ENCODE measurements at places on chromosomes 1 and 21. TPM values are rescaled to one million over a fixed set of nuclear protein-coding genes. Genes with fewer than 3 reads are reported as not detected.

- H3K4me3 ChIP-seq: no peak overlapping the region
- no peak overlapping the region for H3K27ac ChIP-seq
- H3K36me3 ChIP-seq: no peaks in the 10 kb centered on the region
- peaks cover 19% of the 10 kb centered on the region for H3K27me3 ChIP-seq
- H3K4me1 ChIP-seq: peaks cover 29% of the 10 kb centered on the region
Measured at GRCh38 chr1:32874860-32875752, 4.4 kb upstream of the FNDC5 start.

GRCh38 chr1:233327651-233328141 is at the start of gene MAP3K21:
Gene MAP3K21, plus strand, starts transcription at chr1:233327724. Its CDS starts 305 bp downstream, at chr1:233328029.
- H3K27ac ChIP-seq: no peak within 1 kb of the TSS
- H3K4me3 ChIP-seq: peak within 1 kb of the TSS; percentile 61
- H3K4me1 ChIP-seq: no peaks in the 10 kb centered on the region
- H3K27me3 ChIP-seq: peaks cover 6% of the 10 kb centered on the region

FAM167B gene
- 1.2 TPM for total RNA-seq

- no peaks in the 10 kb centered on the region for H3K27me3 ChIP-seq
- DNase-seq: peak; percentile 28
- peaks cover 5% of the 10 kb centered on the region for H3K36me3 ChIP-seq
Measured at GRCh38 chr21:41953831-41954653, at the start of gene C2CD2. Gene C2CD2, minus strand, starts transcription at chr21:41954018. Its CDS starts 370 bp downstream, at chr21:41953648.

DNA sequence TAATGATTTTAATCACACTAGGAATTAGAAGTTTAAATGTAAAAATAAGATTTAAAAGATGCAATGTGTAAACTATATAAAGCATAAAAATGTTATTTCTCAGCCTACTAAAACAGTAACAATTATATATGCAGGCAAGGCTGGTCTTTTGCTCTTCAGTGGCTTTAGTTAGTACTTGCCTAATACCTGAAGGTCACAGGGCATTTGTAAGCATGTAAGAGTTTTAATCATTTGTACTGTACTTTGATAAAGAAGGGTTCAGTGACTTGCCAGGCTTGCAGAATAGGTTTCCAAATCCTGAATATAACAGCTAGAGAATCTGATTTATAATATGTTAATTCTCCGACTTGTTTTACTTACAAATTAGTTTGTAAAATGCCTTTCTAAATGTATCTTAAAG is 256.5 kb downstream of the GPR52 start:
- no peak overlapping the region for H3K27ac ChIP-seq
- H3K4me3 ChIP-seq: no peak overlapping the region
- H3K36me3 ChIP-seq: no peaks in the 10 kb centered on the region
- no peaks in the 10 kb centered on the region for H3K4me1 ChIP-seq

OR2AK2 gene
- not detected for total RNA-seq

GRCh38 chr1:15851210-15852035 is 3.9 kb downstream of the SPEN start:
- peak overlapping the region; percentile 24 for H3K27ac ChIP-seq
- H3K27me3 ChIP-seq: peaks cover 3% of the 10 kb centered on the region
- no peak for DNase-seq
- peak overlapping the region; percentile 19 for H3K4me3 ChIP-seq
- H3K36me3 ChIP-seq: peaks cover 7% of the 10 kb centered on the region

DNA sequence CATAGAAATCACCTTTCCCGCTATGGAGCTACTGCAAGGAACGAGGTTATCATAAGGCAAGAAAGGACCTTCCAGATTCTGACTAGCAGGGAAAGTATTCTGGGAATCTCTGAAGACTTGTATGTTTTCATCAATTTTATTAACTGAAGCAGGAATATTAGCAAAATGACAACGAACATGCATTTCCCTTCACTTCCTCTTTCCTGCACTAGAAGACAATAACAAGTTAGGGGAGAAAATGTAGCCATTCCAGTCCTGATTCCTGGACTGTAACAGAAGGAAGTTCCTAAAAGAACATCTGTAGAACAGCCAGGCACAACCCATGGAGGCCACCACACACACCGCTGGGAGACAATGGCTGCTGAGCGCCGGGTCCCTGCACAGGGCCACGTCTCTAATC is 106.8 kb downstream of the RAVER2 start:
- H3K4me3 ChIP-seq: no peak overlapping the region
- no peaks in the 10 kb centered on the region for H3K4me1 ChIP-seq
- no peak for DNase-seq
- H3K27ac ChIP-seq: no peak overlapping the region
- no peaks in the 10 kb centered on the region for H3K27me3 ChIP-seq

DNA sequence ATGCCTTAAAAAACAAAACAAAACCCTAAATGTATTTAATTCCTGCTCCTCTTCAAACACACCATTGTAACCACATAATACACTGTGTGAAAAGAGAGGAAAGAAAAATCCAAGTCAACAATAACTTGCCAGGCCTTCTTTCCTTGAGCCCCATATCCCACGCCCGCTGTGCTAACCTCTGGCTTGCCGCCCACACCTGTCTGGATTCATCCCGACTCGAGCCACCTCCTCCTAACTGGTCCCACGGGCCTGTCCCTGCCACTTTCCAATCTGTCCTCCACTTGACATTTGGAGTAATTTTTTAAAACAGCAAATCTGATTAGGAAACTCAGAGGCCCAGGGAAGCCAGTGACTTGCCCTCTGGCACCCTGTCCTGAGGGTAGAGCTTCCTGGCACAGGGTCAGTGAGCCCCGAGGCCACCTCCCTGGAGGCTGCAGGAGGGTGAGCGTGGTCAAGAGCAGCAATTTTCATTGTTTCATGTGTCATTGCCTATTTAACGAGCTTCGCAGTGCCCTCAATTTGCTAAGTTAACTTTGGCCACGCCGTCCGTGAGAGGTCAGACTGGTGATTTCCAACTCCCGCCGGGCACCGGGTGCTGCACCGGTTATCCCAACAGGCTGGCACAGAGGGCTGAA is 54.1 kb downstream of the B3GALT5 start:
- H3K27me3 ChIP-seq: peaks cover 34% of the 10 kb centered on the region
- peaks cover 11% of the 10 kb centered on the region for H3K36me3 ChIP-seq
- DNase-seq: no peak
- H3K27ac ChIP-seq: no peak overlapping the region
- H3K4me1 ChIP-seq: 0 out of 2 replicates have a peak, but pooled peaks cover 6% of the 10 kb centered on the region
- no peak overlapping the region for H3K4me3 ChIP-seq

DNA sequence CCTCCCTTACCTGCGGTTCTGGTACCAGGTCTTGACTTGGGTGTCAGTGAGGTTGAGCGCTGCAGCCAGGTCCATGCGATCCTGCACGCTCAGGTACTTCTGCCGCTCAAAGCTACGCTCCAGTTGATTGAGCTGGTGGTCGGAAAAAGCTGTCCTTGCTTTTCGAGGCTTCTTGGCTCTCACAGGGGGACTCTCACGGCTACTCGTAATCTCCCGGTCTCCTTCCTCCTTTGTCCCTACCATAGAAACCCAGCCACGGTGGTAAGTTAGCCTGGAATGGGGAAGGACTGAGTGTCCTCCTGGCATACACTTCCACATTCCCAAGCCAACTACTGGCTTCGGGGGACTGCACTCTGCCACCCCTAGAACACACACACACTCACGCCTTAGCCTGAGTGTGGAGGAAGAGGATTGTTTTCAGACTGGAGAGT is 2.6 kb downstream of the BARHL2 start:
- H3K4me3 ChIP-seq: no peak overlapping the region
- peaks cover 72% of the 10 kb centered on the region for H3K27me3 ChIP-seq
- peaks cover 11% of the 10 kb centered on the region for H3K36me3 ChIP-seq
- H3K27ac ChIP-seq: no peak overlapping the region
- DNase-seq: no peak

DNA sequence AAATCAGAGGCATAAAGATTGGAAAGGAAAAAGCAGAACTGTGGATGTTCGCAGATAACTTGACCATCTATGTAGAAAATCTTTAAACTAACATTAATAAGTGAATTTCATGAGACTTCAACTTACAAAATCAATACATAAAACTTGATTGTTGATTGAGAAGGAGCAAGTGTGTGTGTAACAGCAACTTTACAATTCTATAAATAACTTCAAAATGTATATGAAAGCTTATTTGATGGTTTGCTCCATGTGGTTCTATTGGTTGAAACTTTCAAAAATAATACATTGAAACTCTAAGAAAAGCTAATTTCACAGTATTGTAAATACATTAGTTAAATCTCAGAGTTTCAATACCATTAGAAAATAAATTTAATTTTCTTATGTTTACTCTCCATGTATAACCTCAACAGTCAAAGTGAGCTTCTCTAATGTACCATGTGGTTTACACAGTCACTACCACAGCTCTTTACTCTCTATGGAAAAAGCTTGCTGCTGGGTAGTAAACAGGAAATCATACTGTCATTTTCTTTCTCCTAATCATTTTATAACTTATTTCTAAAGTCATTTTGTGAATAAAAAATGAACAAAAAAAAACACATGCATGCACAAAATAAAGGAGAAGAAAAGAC is 12.0 kb downstream of the AKT3 start:
- no peaks in the 10 kb centered on the region for H3K27me3 ChIP-seq
- H3K27ac ChIP-seq: no peak overlapping the region
- H3K36me3 ChIP-seq: peaks cover 46% of the 10 kb centered on the region
- H3K4me3 ChIP-seq: no peak overlapping the region

GRCh38 chr21:42799516-42799915 is 79.8 kb downstream of the WDR4 start:
- no peak overlapping the region for H3K4me3 ChIP-seq
- H3K27ac ChIP-seq: no peak overlapping the region
- H3K27me3 ChIP-seq: peaks cover 12% of the 10 kb centered on the region
- H3K4me1 ChIP-seq: no peaks in the 10 kb centered on the region
- DNase-seq: no peak

- no peak overlapping the region for H3K27ac ChIP-seq
- no peaks in the 10 kb centered on the region for H3K36me3 ChIP-seq
- DNase-seq: no peak
- no peaks in the 10 kb centered on the region for H3K4me1 ChIP-seq
- H3K4me3 ChIP-seq: no peak overlapping the region
Measured at GRCh38 chr1:147822292-147822691, 61.9 kb upstream of the GJA5 start.

GRCh38 chr1:29123053-29123886 is 433 bp downstream of the TMEM200B start:
- peaks cover 4% of the 10 kb centered on the region for H3K27me3 ChIP-seq
- H3K27ac ChIP-seq: peak overlapping the region; percentile 94
- H3K36me3 ChIP-seq: no peaks in the 10 kb centered on the region

ALPL gene
- 0.21 TPM for total RNA-seq

MAP3K21 gene
- not detected for total RNA-seq

SLC26A9 gene
- total RNA-seq: not detected

DNA sequence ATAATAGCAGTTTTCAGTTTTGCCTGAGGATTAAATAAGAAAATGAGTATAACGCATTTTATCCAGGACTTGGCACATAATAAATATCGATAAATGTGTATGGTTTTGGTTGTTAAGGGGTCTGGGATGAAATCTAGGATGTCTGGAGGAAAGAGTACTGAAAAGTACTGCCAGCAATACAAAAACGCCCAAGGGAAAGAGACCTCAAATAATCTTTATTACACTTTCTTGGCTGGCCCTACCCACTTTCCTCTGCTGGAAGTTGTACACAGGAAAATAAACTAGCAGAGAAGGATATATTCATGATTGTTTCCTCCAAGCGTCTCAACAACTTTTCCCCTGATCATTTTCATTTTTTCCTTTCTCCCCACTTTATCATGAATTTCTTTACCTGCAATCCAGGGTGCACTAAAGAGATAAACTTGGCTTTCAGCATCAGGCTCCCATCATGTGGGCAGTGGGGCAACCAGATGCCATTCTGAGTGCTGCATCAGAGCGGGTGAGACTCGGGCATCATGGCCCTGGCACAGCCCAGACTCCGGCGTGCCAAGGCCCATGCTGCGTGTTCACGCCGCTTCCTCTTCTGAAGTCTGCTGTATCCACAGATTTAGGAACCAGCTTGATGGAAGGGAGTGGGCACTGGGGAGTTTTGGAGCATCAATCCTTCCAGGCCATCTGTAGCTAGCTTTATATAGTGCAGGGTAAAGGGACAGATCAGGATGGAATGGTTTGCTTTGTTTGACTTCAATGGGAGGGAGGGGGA is 35.8 kb upstream of the PLXNA2 start:
- no peaks in the 10 kb centered on the region for H3K36me3 ChIP-seq
- H3K4me1 ChIP-seq: no peaks in the 10 kb centered on the region
- no peak overlapping the region for H3K27ac ChIP-seq
- DNase-seq: no peak

- no peak overlapping the region for H3K27ac ChIP-seq
- peaks cover 14% of the 10 kb centered on the region for H3K4me1 ChIP-seq
Measured at GRCh38 chr1:21640653-21641052, 28.5 kb downstream of the RAP1GAP start.

GRCh38 chr1:14113841-14114567 is 414.0 kb downstream of the PRDM2 start:
- DNase-seq: no peak
- H3K27ac ChIP-seq: no peak overlapping the region
- H3K27me3 ChIP-seq: no peaks in the 10 kb centered on the region

IQGAP3 gene
- total RNA-seq: 33.3 TPM

DNA sequence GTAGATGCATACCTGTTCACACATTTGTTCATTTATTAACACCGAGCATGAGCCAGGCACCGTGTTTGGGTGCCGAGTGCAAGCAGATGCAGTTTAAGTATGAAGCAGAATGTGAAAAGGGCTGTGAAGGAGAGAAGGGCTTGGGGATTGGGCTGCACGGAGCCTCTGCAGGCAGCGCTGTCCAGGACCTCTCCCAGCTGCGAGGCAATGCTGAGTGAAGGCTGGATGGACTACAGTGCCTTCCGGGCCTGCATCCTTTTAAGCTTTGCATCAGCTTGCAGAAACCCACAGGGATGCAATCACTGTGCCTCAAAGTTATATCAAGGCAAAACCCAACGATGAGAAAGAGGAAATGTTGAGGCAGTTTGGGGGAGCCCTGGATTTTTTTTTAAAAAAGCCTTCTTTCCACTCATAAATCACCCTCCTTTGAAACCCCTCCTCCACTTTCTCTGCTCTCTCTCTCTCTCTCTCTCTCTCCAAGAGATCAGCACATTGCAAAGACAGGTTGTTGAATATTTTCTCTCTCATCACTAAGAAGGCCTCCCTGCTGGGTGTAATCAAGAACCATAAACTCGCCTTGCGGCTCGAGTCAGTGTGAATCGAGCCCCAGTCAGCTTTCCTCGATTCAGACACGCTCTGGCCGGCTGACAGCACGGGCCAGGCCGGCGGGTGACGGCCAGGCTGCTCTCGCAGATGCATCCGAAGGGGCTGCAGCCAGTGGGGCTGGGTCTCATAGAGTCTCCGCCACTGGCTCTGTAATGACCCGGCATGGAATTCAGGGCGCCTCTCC is 89.2 kb upstream of the POU3F1 start:
- no peak overlapping the region for H3K4me3 ChIP-seq
- no peak for DNase-seq
- H3K4me1 ChIP-seq: peaks cover 35% of the 10 kb centered on the region
- H3K27me3 ChIP-seq: peaks cover 51% of the 10 kb centered on the region

FAM3B gene
- total RNA-seq: not detected

AMIGO1 gene
- total RNA-seq: 4.2 TPM

Measured in HFFc6 (cell line).